ENCODE measurements at places on chromosomes 5 and 9.

- no peaks in the 10 kb centered on the region for H3K36me3 ChIP-seq
- H3K4me1 ChIP-seq, result peaks cover 3% of the 10 kb centered on the region
- H3K27ac ChIP-seq, result peak overlapping the region; percentile 86
- no peaks in the 10 kb centered on the region for H3K27me3 ChIP-seq
- H3K4me3 ChIP-seq, result no peak overlapping the region
Observed at GRCh38 chr5:142427529-142427928, 102.7 kb upstream of the SPRY4 start.

DNA sequence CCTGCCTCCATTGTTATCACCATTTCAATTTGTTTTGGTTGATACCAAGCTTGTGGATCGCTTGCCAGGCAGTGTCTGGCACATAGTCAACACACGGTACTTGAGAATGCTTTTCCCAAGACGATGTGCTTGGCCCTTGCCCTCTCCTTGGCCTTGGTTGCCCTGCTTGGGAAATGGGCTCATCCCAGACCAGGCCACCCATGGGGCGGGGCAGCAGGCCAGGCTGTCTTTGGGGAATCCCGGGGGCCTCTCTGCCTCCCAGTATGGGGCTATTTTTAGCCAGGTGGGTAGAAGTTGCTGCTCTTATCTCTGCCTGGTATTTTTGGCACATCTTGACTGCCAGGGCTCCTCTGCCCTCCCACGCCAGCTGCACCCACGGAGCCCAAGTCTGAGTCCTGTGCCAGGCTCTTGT, 49.9 kb downstream of the LMX1B start:
- H3K27me3 ChIP-seq, result no peaks in the 10 kb centered on the region
- H3K4me1 ChIP-seq, result peaks cover 12% of the 10 kb centered on the region
- H3K36me3 ChIP-seq, result no peaks in the 10 kb centered on the region

DNA sequence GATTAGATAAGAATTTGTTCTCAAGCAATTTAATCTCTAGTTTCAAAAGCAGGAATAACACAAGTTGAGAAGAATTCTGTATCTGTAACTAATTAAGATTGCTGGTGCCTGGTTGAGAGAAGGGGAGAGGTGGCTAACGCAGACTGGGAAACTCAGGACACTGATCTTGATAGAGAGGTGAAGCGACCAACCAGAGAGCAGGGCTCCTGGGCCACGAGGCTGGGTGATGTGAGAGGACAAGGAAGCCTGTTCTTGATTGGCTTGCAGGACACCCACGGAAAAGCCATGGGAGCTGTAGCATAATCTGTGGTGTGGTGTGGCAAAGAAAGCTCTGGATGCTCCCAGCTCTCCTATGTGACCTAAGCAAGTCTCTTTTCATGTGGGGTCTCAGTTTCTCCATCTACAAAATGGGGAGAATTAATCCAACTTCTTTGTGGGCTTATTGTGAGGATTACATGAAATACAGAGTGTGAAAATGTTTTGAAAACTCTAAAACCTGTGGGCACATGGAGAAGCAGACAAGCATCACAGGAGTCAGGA, 594.1 kb upstream of the BRINP1 start:
- no peaks in the 10 kb centered on the region for H3K4me1 ChIP-seq
- H3K27me3 ChIP-seq, result no peaks in the 10 kb centered on the region
- peak; percentile 19 for DNase-seq
- no peaks in the 10 kb centered on the region for H3K36me3 ChIP-seq

- H3K4me1 ChIP-seq, result no peaks in the 10 kb centered on the region
- no peak overlapping the region for H3K27ac ChIP-seq
- DNase-seq, result no peak
- no peaks in the 10 kb centered on the region for H3K27me3 ChIP-seq
- H3K4me3 ChIP-seq, result no peak overlapping the region
- no peaks in the 10 kb centered on the region for H3K36me3 ChIP-seq
Observed at GRCh38 chr9:37157726-37158377, 37.5 kb downstream of the ZCCHC7 start.

DNA sequence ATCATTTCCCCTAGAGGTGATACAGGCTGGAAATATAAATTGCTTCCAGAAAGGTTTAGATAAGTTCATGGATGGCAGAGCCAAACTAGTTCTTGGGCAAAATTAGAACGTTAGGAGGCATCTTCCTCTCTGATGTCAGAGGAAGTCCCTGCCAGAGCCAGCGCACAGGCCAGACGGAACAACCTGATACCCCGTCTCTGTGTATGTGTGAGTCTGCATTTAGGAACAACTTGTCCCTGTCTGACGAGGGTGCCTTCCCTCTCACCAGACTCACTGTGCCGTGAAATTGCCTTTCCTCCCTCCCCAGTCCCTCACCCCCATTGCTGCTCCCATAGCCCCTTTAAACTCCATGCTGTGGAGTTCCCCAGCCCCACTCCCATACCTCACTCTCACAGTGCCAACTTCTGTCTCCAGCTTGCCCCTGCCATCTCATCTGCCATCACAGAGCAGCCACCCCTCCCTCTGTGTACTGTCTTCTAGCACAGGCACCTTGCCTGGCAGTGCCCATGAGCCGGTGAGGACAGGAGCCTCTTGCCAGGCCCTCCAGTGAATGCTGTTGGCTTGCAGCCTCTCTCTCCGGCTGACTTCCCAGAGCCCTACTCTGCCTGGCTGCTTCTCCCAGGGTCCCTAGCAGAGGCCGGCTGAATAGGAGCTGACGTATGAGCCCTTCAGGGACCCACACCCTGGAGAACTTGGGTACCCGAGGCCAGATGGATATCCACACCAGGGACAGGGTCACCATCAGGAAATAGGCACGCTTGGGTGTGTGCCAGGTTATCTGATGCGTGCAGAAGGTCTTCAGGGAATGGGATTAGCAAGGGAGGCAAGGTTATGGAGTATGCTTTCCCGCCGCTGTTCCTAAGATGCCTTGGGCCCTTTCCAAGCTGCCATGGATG, 26.7 kb downstream of the UNC5A start:
- H3K36me3 ChIP-seq, result no peaks in the 10 kb centered on the region
- DNase-seq, result no peak
- no peak overlapping the region for H3K27ac ChIP-seq

DNA sequence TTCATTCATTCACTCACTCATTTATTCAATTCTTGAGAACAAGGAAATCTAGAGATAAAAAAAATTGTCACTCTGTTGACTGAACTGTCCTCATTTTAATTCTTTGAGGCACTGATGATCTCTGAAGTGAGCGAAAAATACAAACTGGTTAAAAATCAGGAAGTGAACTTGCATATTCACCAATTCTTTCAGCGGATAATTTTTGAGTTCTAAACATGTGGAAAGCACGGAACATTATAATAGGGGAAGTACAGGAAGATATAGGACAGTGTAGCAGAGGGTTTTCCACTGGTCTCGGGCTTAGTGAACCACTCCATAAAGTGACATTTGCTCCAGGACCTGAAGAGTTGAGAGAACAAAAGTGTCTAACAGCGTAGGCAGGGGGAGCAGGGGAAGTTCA, 169.5 kb downstream of the TLR4 start:
- no peaks in the 10 kb centered on the region for H3K4me1 ChIP-seq
- no peaks in the 10 kb centered on the region for H3K36me3 ChIP-seq
- H3K27me3 ChIP-seq, result no peaks in the 10 kb centered on the region
- H3K4me3 ChIP-seq, result no peak overlapping the region
- no peak overlapping the region for H3K27ac ChIP-seq

DNA sequence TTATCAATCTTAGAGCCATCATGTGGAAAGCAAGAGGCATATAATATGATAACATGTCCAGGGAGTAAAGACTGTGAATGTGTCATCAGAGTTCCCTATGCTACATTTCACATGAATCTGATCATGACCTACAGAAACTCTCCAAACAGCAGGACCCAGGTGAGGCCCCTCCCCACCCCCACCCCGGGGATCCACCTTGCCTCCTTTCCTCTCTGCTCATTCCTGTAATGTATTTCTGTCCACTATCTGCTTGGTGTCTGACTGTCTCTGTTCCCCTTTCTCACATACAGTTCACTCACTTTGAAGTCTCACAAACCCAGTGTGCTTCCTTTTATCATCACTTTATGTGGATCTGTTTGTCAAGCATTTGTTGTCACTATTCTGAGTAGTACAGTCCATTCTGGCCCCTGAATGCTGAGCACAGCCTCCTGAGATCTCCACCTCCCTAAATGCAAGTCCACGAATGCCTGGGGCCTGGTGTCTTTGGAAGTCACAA, 76.4 kb upstream of the SMARCA2 start:
- H3K4me1 ChIP-seq, result no peaks in the 10 kb centered on the region
- no peaks in the 10 kb centered on the region for H3K36me3 ChIP-seq
- H3K27me3 ChIP-seq, result no peaks in the 10 kb centered on the region
- no peak overlapping the region for H3K27ac ChIP-seq

- H3K27me3 ChIP-seq, result no peaks in the 10 kb centered on the region
- H3K4me3 ChIP-seq, result no peak overlapping the region
- no peak for DNase-seq
- no peaks in the 10 kb centered on the region for H3K36me3 ChIP-seq
- no peak overlapping the region for H3K27ac ChIP-seq
- H3K4me1 ChIP-seq, result no peaks in the 10 kb centered on the region
Observed at GRCh38 chr9:109411069-109411761, 86.9 kb downstream of the PTPN3 start.

GRCh38 chr9:16653491-16654399, 216.7 kb downstream of the BNC2 start:
- no peaks in the 10 kb centered on the region for H3K27me3 ChIP-seq
- H3K4me3 ChIP-seq, result no peak overlapping the region
- H3K27ac ChIP-seq, result no peak overlapping the region
- no peaks in the 10 kb centered on the region for H3K36me3 ChIP-seq
- H3K4me1 ChIP-seq, result no peaks in the 10 kb centered on the region

GRCh38 chr9:12934545-12935272, 159.9 kb downstream of the LURAP1L start:
- H3K36me3 ChIP-seq, result no peaks in the 10 kb centered on the region
- no peak for DNase-seq
- H3K27ac ChIP-seq, result no peak overlapping the region
- H3K27me3 ChIP-seq, result no peaks in the 10 kb centered on the region

DNA sequence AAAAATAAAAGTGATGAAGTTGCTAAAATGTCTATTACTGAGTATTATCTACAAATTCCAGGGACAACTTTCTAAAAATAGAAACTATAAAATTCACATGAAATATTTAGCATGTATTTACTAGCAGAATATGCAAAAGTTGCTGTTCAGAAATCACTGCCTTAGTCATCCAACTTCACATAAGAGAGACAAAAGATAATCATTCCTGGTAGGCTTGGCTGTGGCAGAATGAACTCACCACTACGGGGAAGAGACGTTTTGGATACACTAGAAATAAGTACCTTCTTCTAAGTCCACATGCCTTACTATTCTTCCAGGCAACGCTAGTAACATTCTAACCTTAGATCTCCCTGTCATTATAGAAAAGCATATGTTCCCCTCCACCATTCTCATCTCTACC, 272.2 kb downstream of the BNC2 start:
- H3K27me3 ChIP-seq, result no peaks in the 10 kb centered on the region
- no peak overlapping the region for H3K27ac ChIP-seq
- H3K4me3 ChIP-seq, result no peak overlapping the region
- H3K4me1 ChIP-seq, result no peaks in the 10 kb centered on the region
- DNase-seq, result no peak

DNA sequence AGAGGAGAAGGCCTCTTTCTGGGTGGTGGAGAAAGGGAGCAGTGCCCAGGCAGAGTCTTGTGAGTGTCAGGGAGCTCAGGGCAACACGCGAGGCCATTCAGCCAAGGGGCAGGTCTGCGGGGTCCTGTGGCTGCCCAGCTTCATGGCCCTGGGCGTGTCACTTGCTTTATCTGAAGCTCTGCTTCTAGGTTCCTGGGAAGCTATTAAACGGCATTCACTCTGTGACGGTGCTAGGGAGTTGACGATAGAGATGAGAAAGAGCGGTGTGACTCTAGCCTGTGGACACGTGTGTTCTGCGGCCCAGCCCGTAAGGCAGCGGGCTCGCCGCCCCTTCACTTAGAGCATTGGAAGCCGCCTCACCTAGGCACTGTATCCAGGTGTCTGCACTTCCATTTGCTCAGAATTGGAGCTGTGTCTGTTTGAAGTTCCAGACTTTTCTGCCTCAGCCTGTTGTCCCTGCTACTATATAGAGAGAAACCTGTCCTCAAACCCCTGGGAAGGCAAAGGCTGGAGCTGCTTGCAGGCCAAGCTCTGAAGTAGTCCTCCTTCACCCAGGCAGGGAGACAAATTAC, 88.3 kb downstream of the PHF2 start:
- no peaks in the 10 kb centered on the region for H3K36me3 ChIP-seq
- H3K27ac ChIP-seq, result no peak overlapping the region
- DNase-seq, result peak; percentile 31
- H3K27me3 ChIP-seq, result no peaks in the 10 kb centered on the region

DNA sequence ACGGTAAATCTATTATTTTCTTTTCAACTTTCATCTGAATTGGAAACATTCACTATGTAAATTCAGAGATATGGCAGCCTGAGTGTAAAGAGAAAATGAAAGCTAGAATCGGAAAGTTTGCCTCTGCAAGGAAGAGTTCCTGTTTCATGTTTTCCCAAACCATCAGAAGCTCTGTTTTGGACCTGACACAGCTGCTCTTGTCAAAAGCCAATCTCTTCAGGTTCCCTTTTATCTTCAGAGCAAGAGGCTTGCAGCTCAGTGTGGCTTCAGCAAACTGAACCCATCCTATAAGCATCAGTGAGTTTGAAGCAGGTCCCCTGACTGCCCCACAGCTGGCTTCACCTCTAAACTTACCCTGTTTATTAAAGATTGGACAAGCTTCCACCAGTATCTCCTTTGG, 1099.7 kb downstream of the DTWD2 start:
- H3K4me1 ChIP-seq, result no peaks in the 10 kb centered on the region
- no peak overlapping the region for H3K27ac ChIP-seq
- no peaks in the 10 kb centered on the region for H3K27me3 ChIP-seq
- peak overlapping the region; percentile 18 for H3K4me3 ChIP-seq
- H3K36me3 ChIP-seq, result no peaks in the 10 kb centered on the region

DNA sequence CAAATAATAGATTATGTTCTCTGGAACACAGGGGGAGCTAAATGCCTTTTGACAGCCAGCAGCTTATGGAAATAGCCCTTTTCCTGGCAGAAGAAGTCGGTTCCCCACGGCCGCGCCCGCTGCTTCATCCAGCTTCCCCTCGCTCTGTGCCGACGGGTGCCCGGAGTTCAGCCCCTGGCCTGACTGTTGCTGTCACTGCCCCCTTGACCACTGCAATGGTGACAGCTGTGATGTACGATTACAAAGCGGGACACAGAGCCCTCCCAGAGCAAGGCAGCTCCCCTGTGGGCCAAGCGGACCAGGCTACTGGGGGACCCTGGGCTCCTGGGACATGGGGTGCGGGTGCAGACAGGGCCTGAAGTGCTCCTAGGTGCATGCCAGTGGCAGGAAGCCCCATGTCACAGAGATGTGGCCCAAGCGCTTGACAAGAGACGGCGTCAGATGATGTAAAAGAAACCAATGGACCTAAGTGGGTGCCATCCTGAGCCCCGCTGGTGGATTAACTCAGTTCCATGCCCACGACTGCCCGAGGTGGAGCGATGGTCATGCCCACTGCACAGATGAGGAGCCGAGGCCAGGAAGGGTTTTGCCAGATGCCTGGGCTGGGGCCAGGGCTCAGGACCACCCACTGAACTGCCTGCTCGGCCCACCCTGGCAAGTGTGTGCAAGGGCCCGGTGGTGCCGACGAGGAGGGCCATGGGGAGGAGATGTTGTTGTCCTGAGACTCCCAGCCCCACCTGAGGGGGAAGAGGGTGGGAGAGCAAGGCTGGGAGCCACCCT, 13.2 kb upstream of the CLPTM1L start:
- DNase-seq, result no peak
- no peak overlapping the region for H3K4me3 ChIP-seq
- H3K4me1 ChIP-seq, result no peaks in the 10 kb centered on the region
- H3K27me3 ChIP-seq, result peaks cover 70% of the 10 kb centered on the region
